ENCODE measurements at places on chromosomes 3 and 15. TPM values are rescaled to one million over a fixed set of nuclear protein-coding genes. Genes with fewer than 3 reads are reported as not detected.

Gene HYPK
- total RNA-seq: 4.8 TPM

Gene GRIP2
- 0.09 TPM for total RNA-seq

Gene ECE2
- not detected for total RNA-seq

Gene C3orf20
- total RNA-seq: not detected

Gene TUSC7
- total RNA-seq: not detected

Gene NPHP3
- 45.8 TPM for total RNA-seq

Gene IFT122
- total RNA-seq: 26.4 TPM

Gene GSK3B
- total RNA-seq: 64.5 TPM

Gene KLHL25
- 6.2 TPM for total RNA-seq

Gene GPD1L
- 11.0 TPM for total RNA-seq

Gene PRR20G
- not detected for total RNA-seq

Gene GOLGA8J
- total RNA-seq: not detected

Gene POPDC2
- 0.59 TPM for total RNA-seq

Gene PIGZ
- total RNA-seq: 2.7 TPM

Gene SCN11A
- not detected for total RNA-seq

Gene ILDR1
- not detected for total RNA-seq

Gene CCDC13
- 0.14 TPM for total RNA-seq

Gene CNTN4
- total RNA-seq: not detected

Gene ALDH1A2
- 0.30 TPM for total RNA-seq

Gene PLAAT1
- total RNA-seq: 0.23 TPM

Gene EOMES
- total RNA-seq: not detected

Gene XCR1
- total RNA-seq: not detected

Gene COLQ
- 0.23 TPM for total RNA-seq

Gene CD80
- total RNA-seq: under 0.01 TPM

Gene PRSS50
- total RNA-seq: not detected

Gene SAMMSON
- not detected for total RNA-seq

Gene SERINC4
- total RNA-seq: not detected

Gene PTX3
- 687 TPM for total RNA-seq

Gene PDE8A
- total RNA-seq: 29.2 TPM

Gene IGSF10
- 1.6 TPM for total RNA-seq

Gene CCRL2
- total RNA-seq: not detected

All from smooth muscle cell of the umbilical artery (primary cell).